ENCODE measurements at places on chromosomes 2 and 18. TPM values are rescaled to one million over a fixed set of nuclear protein-coding genes. Genes with fewer than 3 reads are reported as not detected.

The SGPP2 gene
- 9.4 TPM for total RNA-seq

GRCh38 chr18:3323900-3324299 is 62.0 kb downstream of the MYL12B start:
- no peak overlapping the region for H3K4me3 ChIP-seq
- H3K27ac ChIP-seq = no peak overlapping the region
- no peaks in the 10 kb centered on the region for H3K36me3 ChIP-seq
- H3K4me1 ChIP-seq = peaks cover 21% of the 10 kb centered on the region
- DNase-seq = no peak
- peaks cover 10% of the 10 kb centered on the region for H3K27me3 ChIP-seq

The FSHR gene
- total RNA-seq = not detected

The TMEM200C gene
- not detected for total RNA-seq

The SLC4A5 gene
- total RNA-seq = 2.2 TPM

DNA sequence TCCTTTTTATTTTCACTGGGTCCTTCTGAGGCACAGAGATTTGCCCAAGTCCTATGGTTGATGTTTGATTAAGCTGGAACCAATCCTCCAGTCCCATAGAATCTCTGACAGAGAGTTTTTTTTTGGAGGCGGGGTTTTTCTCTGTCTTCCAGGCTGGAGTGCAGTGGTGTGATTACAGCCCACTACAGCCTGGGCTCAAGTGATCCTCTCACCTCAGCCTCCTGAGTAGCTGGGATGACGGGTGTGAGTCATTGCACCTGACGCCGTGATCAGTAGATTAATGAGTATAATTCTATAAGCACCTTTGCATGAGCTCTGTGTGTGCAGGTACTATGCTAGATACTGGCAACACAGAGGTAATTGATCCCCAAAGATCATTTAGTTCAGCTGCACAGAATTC is 15.3 kb upstream of the TRPM8 start:
- peaks cover 2% of the 10 kb centered on the region for H3K27me3 ChIP-seq
- H3K4me3 ChIP-seq = no peak overlapping the region
- DNase-seq = no peak
- H3K36me3 ChIP-seq = no peaks in the 10 kb centered on the region

- peak; percentile 93 for DNase-seq
- H3K27ac ChIP-seq = no peak within 1 kb of the TSS
- H3K27me3 ChIP-seq = no peaks in the 10 kb centered on the region
These were observed at the start of gene HS6ST1 for GRCh38 chr2:128318776-128319464. TSS of gene HS6ST1 (minus strand) at chr2:128318868. CDS start at chr2:128318563, 305 bp downstream.

GRCh38 chr18:59715445-59715844 is 18.2 kb upstream of the CCBE1 start:
- H3K4me1 ChIP-seq = no peaks in the 10 kb centered on the region
- no peaks in the 10 kb centered on the region for H3K36me3 ChIP-seq
- H3K4me3 ChIP-seq = no peak overlapping the region

- peaks cover 3% of the 10 kb centered on the region for H3K27me3 ChIP-seq
- H3K4me3 ChIP-seq = no peak overlapping the region
- no peak for DNase-seq
- H3K36me3 ChIP-seq = no peaks in the 10 kb centered on the region
- no peak overlapping the region for H3K27ac ChIP-seq
These were observed 57.8 kb downstream of the CYB5A start for GRCh38 chr18:74233933-74234325.

The ANKRD30B gene
- not detected for total RNA-seq

GRCh38 chr18:1513519-1513918 is 608.8 kb downstream of the ADCYAP1 start:
- DNase-seq = no peak
- no peaks in the 10 kb centered on the region for H3K27me3 ChIP-seq
- no peak overlapping the region for H3K4me3 ChIP-seq
- H3K4me1 ChIP-seq = peaks cover 1% of the 10 kb centered on the region
- H3K36me3 ChIP-seq = no peaks in the 10 kb centered on the region

GRCh38 chr2:46985512-46985911 is 69.9 kb upstream of the MCFD2 start:
- H3K27me3 ChIP-seq = no peaks in the 10 kb centered on the region
- H3K27ac ChIP-seq = peak overlapping the region; percentile 96
- peaks cover 62% of the 10 kb centered on the region for H3K4me1 ChIP-seq
- H3K36me3 ChIP-seq = peaks cover 19% of the 10 kb centered on the region
- peak; percentile 55 for DNase-seq

- no peaks in the 10 kb centered on the region for H3K36me3 ChIP-seq
- DNase-seq = no peak
- no peaks in the 10 kb centered on the region for H3K4me1 ChIP-seq
- H3K4me3 ChIP-seq = no peak overlapping the region
These were observed 98.5 kb upstream of the KCTD1 start for GRCh38 chr18:26646901-26647300.

DNA sequence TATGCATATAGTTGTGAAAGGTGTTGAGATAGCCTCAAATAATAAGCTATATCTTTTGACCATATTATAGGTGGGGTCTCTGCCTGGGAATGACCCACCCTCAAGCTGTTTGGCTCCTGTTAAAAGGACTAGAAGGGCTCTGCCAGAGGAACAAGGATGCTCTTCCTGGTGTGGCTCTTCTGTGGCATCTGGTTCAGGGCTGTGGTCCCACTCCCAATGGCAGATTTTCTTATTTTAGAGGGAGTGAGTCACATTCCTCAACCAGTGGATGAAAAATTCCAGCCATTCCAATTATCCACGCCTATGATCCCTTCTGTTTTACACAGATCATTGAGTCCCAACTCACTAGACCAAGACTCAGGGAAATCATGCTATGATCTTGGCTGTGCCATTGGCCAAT is 119.9 kb downstream of the PARD3B start:
- H3K4me3 ChIP-seq = no peak overlapping the region
- H3K27me3 ChIP-seq = peaks cover 2% of the 10 kb centered on the region
- no peak overlapping the region for H3K27ac ChIP-seq
- no peaks in the 10 kb centered on the region for H3K4me1 ChIP-seq
- DNase-seq = no peak

GRCh38 chr2:173355132-173355865 is 627 bp downstream of the CDCA7 start:
- peaks cover 41% of the 10 kb centered on the region for H3K27me3 ChIP-seq
- peaks cover 37% of the 10 kb centered on the region for H3K36me3 ChIP-seq
- peak overlapping the region; percentile 83 for H3K27ac ChIP-seq
- peak overlapping the region; percentile 87 for H3K4me3 ChIP-seq
- H3K4me1 ChIP-seq = peaks cover 37% of the 10 kb centered on the region
- DNase-seq = peak; percentile 64

The DYNAP gene
- total RNA-seq = not detected

DNA sequence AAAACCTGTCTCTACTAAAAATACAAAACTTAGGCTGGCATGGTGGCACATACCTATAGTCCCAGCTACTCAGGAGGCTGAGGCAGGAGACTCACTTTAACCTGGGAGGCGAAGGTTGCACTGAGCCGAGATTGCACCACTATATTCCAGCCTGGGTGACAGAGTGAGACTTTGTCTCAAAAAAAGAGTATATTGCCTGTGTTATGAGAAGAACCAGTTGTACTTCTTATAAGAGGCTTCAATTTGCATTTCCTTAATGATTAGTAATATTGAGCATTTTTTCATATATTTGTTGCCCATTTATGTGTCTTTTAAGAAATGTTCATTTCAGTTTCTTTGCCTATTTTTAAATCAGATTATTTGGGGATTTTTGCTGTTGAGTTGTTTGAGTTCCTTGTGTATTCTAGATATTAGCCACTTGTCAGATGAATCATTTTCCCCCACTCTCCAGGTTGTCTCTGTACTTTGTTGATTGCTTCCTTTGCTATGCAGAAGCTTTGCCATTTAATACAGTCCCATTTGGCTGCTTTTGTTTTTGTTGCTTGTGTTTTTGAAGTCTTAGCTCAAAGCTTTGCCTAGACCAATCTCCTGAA is 75.8 kb upstream of the LRPPRC start:
- no peaks in the 10 kb centered on the region for H3K4me1 ChIP-seq
- H3K36me3 ChIP-seq = no peaks in the 10 kb centered on the region
- H3K27ac ChIP-seq = no peak overlapping the region

GRCh38 chr2:39247512-39248043 is 3.8 kb upstream of the CDKL4 start:
- H3K27me3 ChIP-seq = no peaks in the 10 kb centered on the region
- H3K4me3 ChIP-seq = no peak overlapping the region
- no peak overlapping the region for H3K27ac ChIP-seq
- DNase-seq = no peak

The ACVR1 gene
- 23.0 TPM for total RNA-seq

GRCh38 chr2:222364285-222364895 is 60.0 kb upstream of the SGPP2 start:
- no peaks in the 10 kb centered on the region for H3K36me3 ChIP-seq
- H3K27ac ChIP-seq = no peak overlapping the region
- no peak for DNase-seq
- H3K4me3 ChIP-seq = no peak overlapping the region
- H3K27me3 ChIP-seq = peaks cover 4% of the 10 kb centered on the region
- peaks cover 2% of the 10 kb centered on the region for H3K4me1 ChIP-seq

All from activated CD4-positive, alpha-beta T cell treated with anti-CD3 and anti-CD28 coated beads for 36 hours (primary cell).